ENCODE measurements at places on chromosomes 4 and X.

GRCh38 chr4:175953960-175954521, 111.6 kb upstream of the WDR17 start:
- no peak for DNase-seq

GRCh38 chrX:148914783-148915182, 414.4 kb downstream of the AFF2 start:
- DNase-seq = no peak

DNA sequence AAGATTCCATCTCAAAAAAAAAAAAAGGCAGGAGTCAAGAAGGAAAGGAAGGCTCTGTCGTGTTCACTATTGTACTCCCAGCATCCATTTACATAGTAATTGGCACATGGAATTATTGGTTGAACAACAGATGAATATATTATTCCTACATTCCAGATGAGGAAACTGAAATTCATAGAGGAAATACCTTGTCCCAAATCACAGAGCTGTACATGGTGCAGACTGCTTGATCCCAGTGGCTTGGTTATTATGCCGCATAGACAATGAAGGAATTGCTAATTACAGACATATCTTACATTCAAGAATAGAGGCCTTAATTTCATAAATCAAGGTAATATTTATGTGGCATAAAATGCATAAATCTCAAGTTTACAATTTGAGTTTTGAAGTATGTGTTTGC, 63.6 kb downstream of the LDB2 start:
- no peak for DNase-seq

GRCh38 chrX:40153345-40154249, 55.8 kb upstream of the BCOR start:
- DNase-seq = no peak

GRCh38 chr4:102862747-102863146, 6.0 kb upstream of the CISD2 start:
- DNase-seq = no peak

- DNase-seq = no peak
These were observed 696 bp upstream of the FLNA start for GRCh38 chrX:154375156-154375504.

DNA sequence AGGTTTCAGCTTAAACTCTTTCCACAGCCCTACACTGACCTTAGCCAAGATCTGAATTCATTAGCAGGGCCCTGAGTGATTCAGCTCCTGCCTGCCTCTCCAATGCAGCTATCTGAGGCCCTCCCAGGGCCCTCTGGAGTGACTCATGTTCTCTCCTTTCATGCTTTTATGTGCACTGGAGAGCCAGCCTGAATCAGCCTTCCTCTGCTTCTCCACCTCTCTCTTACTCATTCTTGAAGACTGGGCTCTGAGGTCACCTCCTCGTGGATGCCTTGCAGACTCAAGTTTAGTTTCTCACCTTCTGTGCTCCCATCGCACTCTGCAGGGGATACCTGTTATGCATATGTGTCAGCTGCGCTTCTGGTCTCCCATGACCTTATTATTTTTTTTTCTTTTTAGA, 3.1 kb upstream of the OCIAD2 start:
- DNase-seq = no peak

DNA sequence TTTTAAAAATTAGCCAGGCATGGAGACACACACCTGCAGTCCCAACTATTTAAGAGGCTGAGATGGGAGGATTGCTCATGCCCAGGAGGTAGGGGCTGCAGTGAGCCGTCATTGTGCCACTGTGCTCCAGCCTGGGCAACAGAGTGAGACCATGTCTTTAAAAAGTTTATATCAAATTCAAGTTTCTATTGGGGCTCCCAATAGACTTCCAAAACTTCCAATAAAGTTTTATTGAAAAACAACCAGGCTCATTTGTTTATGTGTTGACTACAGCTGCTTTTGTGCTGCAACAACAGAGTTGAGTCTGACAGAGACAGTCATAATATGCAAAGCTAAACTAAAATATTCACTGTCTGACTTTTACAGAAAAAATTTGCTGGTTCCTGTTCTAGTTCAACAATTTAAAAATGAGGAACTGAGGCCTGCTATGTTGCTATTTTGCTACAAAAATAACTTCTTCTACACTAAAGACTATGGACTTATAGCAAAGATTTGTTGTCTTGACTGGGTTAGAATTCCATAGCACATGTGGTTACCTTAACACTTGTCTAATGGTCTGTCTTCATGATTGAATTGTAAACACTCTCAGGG, 63.3 kb upstream of the RELL1 start:
- no peak for DNase-seq

DNA sequence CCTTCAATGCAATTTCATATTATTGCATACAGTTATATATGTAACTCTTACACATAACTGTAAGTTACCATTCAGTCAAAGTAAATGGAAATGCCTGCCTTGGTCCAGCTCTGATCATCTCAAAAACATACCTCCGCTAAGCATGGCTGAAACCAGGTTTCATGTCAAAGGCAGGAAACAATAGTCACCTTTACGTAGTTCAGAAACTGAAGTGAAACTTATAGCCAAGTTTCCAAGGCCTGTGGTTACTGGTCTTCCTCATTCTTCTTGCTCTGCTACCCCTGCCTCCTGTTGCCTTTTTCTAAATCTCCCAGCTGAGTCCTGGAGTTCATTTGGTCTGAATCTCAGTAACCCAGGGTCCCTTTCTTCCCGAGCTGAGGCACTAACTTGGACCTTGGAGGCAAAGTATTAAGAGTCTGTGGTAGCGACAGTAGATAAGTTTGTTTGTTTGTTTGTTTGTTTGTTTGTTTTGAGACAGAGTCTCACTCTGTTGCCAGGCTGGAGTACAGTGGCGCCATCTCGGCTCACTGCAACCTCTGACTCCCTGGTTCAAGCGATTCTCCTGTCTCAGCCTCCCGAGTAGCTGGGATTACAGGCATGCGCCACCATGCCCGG, 30.8 kb downstream of the DAPP1 start:
- DNase-seq = no peak

DNA sequence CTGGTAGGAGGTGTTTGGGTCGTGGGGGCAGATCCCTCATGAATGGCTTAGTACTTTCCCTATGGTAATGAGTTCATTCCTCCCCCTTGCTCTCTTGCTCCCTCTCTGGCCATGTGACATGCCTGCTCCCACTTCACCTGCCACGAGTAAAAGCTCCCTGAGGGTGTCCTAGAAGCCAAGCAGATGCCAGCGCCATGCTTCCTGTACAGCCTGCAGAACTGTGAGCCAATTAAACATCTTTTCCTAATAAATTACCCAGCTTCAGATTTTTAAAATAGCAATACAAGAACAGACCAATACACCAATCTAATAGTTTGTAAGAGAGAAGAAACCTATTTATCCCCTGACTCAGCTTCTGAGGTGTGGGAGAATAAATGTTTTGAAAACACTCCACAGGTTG, 60.5 kb downstream of the FGFBP1 start:
- no peak for DNase-seq

DNA sequence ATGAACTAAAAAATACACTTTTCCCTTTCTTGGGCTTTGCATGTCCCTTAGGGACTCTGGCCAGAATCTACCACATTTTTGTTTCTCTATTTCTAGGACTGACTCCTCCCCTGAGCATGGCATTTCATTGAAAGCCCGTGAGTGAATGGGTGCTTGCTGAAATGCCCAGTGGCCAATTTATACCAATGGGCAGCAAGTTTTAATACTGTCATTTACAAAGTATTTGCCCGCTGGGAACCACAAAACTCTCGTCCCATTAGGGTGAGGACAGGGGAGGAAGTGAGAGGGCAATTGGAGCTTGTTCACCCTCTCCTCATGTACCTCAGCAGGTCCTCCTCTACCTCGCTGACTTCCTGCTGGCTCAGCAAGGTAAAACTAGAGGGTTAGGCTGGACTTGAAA, 1.1 kb downstream of the SRPX2 start:
- no peak for DNase-seq

DNA sequence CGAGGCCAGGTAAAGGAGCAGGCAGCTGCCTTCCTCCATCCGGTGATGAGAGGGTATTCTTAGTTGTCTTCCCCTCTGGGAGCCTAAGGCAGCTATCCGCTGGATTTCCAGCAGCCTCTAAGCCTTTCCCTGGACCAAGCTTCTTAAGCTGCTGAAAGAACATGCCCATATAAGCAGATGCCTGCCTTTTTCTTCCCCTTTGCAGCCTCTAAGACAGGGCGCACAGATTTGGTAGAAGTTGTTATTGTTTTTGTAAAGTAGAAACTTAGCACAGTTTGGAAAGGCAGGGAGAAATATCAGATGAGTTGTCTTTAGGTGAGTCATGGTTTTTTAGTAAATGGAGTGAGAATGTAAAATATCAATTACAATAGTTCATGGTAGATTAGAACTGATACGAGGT, 210.8 kb downstream of the ARHGAP10 start:
- DNase-seq = no peak

DNA sequence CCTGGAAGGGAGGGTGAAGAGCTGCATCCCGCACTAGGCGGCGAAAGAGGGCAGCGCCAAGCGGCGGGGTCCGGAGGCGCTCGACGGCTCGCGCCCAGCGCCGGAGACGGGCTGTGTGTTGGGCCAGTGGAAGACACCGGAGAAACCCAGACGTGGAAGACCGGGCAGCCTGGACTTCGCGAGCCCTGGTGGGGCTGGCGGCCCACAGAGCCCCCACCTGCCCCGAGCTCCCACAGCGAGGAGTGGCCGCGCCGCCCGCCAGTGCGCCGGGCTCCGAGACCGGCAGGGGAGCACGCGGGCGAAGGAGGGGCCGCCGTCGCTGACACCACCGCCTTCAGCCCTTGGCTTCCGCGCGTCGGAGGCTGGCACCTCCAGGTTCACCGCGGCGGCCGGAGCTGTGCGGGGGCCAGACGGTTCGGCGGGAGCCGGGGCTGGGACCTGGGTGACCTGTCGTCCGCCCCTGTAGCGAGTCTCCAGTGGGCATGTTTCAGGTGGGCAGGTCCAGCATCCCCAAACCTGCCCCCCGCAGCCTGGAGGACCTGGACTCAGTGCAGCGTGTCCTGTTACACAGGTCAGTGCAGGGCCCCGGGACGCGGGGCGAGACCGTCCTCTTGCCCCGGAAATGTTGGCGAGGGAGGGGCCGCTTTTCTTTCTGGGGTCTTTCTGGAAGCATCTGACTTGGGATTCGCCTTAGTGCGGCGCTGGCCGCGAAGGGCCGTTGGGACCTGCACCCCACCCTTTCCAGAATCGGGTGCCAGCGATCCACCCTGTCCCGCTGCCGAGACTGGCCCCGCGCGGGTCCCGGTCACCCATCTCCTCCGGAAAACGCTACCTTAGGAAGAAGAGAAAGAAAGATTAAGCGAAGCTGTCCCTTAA, 9.6 kb upstream of the INTU start:
- no peak for DNase-seq
